ENCODE measurements at places on chromosomes 5 and 9. TPM values are rescaled to one million over a fixed set of nuclear protein-coding genes. Genes with fewer than 3 reads are reported as not detected.

- DNase-seq: no peak
Measured at GRCh38 chr5:174511714-174512253, 212.6 kb upstream of the MSX2 start.

- DNase-seq: no peak
Measured at GRCh38 chr5:65779643-65780042, 57.6 kb downstream of the NLN start.

DNA sequence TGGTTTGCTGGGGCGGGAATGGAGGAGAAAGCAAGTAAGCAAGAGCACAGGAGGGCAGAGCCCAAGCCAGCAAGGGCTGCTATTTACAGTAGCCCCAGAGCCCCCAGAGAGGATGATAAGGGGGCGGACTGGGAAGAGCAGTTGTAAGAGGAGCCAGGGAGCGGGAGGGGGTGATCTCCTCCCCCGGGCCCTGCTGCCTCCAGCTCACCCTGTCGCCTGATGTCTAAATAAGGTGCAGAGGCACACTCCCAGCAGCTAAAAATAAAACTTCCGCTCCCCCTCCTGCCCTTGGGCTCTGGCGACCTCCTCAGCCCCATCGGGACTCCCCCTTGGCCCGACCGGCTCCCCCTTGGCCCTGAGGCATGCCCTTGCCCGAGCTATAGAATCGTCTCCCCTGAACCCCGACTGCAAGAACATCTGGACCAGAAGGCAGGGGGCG lies 14.4 kb upstream of the CCDC69 start:
- no peak for DNase-seq

GRCh38 chr5:17829456-17829855 lies 195.2 kb downstream of the TAF11L14 start:
- no peak for DNase-seq

DNA sequence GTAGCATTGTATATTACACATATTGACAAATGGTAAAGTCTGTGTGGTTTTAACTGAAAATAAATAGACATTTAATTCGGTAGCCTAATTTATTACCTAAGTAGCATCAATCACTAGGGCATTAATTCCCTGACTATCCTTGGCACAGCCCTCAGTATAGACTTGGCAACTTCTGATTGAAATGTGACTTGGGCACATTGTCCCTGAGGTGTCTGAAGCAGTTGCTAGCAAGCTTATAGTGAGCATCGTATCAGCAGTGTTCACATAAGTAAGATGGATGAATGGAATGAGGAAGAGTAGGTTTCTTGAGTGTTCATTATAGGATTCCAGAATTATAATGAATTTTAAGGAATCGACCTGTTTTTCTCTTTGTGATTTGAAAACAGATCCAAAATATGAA lies 16.1 kb downstream of the LURAP1L start:
- no peak for DNase-seq

DNA sequence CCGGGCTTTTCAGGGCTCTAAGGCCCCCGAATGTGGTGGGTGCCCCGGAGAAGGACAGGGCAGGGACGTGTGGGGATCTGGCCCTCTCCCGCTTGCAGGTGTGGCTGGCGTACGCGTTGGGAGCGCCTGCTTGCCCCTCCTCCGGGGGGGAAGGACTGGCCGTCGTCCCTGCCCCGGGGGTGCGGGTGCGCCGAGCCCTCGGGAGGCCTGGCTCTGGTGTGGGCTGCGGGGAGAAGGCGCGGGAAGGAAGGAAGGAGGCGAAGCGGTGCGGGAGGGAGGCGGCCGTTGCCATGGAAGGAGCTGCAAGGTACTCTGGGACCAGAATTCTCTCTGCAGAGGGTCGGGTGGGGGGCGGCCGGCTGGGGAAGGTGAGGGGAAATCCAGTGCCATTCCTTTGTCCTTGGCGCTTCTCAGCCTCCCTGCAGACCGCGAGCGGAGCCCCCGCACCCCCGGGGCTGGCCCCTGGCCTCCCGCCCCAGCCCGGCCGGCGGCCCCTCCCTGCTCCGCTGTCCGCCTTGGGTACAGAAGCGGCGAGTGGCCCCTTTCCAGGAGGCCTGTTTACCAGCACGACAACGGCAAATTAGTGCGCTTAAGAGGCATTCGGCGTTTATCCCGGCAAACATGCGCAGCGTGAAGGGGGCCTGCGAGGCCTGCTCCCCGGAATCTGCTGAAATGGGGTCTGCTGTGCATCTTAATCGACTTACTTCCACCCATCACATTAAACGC lies 67.1 kb upstream of the UNC5A start:
- peak; percentile 78 for DNase-seq

The NR2F1 gene
- 21.1 TPM for total RNA-seq

The AGPAT2 gene
- 2.4 TPM for total RNA-seq

The SLCO6A1 gene
- total RNA-seq: 0.51 TPM
